DMS53 (cell line): ENCODE measurements at places on chromosomes 6 and 20.
A peak's percentile ranks its signal among the peaks of the same experiment; 100 is the strongest.

DNA sequence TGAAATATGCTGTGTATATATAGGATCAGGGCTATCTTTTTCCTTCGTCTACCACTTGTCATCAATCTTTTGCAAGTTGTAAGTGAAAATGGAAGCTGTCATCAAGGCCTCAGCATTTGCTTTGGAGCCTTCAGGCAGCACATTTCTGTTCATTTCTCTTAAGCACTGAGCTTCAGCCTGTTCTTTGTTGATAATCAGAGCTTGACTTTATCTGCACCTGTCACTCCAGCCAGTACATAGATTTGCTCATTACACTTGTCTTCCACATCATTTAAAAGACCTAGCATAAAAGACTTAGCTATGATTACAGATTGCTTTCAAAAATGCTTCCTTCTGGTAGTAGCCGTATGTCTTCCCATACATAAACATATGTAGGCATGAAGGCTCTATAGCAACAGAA, 189.8 kb upstream of the GRIK2 start:
- DNase-seq = no peak

- DNase-seq = no peak
Measured at GRCh38 chr20:25544311-25544710, 41.0 kb downstream of the NINL start.

- no peak for DNase-seq
Measured at GRCh38 chr6:11918739-11919605, 93.1 kb upstream of the HIVEP1 start.

- DNase-seq = no peak
Measured at GRCh38 chr20:37205130-37205529, 25.8 kb upstream of the MROH8 start.

DNA sequence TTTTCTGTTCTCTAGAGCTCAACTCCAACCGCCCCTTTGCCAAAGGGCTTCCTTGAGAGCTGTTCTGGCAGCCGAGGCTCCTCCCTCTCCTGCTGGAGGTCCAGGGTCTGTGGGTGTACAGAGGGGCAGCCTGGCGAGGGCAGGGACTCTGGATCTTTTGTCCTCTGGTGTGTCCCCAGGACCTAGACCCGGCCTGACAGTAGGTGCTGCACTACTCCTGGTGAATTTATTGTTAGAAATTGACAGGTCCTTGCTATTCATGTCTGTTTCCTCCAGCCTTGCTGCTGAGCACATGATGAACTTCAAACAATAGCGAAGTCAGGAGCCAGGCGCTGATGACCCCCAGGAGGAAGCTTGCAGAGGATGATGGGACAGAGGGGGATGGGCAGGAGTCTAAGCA, 234.7 kb upstream of the SULF2 start:
- no peak for DNase-seq

DNA sequence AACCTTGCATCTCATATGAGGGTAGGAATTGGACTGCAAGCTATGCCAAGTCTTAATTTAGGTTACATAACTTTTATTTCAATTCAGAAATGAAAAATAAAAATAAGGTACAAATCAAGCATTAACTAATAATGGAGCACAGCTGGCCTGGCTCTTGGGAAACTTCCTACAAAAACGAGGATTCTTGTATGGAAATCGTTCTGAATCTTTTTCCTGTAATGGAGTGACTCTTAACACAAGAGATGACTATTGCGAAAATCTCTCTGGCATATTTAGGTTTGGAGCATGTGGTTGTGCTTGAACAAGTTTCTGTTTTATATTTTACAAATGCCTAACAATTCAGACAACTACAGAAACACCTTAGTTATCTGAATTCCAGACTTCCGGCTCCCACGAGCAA, 34.0 kb upstream of the PI16 start:
- DNase-seq = no peak

GRCh38 chr20:62651285-62652021, 9.2 kb downstream of the SLCO4A1 start:
- DNase-seq = no peak

GRCh38 chr6:126535138-126535537, 195.2 kb downstream of the CENPW start:
- no peak for DNase-seq

DNA sequence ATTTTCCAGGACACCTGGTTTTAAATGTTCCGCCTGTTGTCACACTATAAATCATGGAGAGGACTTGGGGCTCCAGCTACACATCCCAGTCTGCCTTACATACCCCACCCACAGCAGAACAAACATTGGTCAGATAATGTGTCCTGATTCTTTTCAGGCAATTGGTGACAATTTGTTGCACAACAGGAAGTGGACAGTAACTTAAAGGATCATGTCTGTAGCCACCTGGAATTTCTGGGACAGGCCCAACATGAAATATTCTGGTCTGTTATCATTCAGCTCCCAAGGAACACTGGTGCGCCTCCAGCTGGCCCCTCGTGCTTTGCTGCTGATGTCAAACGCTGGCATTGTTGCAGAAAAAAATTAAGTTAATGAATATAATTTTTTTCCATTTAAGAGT, 117.2 kb downstream of the SOBP start:
- peak; percentile 9 for DNase-seq

GRCh38 chr20:4113615-4114603, 98.6 kb upstream of the RNF24 start:
- no peak for DNase-seq
